Peyer's patch (tissue), 4 donors: ENCODE measurements at places on chromosomes 13 and 19. TPM values are rescaled to one million over a fixed set of nuclear protein-coding genes. Genes with fewer than 3 reads are reported as not detected.

- H3K4me3 ChIP-seq, result no peak overlapping the region
- H3K27ac ChIP-seq, result no peak overlapping the region
- no peaks in the 10 kb centered on the region for H3K27me3 ChIP-seq
- no peaks in the 10 kb centered on the region for H3K4me1 ChIP-seq
These were observed 214.4 kb downstream of the SPRY2 start for GRCh38 chr13:80126389-80127068.

DNA sequence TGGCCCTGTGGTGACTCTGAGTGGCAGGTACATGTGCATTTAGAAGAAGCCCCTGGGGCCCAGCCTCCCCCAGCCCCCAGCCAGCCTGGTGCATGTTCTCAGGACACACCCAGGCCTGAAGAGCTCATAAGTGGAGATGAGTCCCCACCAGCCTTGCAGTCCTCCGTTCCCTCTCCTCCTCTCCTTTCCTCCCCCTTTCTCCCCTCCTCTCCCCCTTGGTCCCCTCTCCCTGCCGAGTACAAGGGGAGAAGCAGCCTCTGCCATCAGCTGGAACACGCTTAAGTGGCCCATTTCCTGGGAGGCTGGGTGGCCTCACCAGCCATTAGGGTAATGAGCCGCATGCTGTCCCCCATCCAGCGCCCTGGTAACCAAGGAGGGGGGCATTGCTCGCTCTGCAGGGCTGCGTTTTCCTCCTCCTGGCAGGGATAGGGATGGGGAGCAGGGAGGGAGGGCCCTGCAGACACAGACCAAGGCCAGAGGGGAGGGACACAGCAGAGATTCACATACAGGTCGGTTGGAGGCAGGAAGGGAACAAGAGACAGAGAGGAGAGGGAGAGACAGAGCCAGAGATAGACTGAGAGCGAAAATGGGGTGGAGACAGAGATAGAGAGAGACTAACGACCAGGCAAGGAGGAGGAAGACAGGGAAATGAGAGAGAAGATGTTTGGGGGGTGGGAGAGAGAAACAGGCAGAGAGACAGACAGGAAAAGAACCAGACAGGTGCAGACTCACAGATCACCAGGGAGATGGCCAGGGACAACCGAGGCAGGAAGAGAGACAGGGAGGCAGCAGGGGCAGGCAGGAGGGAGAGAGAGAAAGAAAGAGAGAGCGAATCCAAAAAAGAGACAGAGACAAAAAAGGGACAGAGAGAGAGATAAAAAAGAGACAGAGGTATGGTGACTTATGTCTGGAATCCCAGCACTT lies 19.3 kb upstream of the DPP9 start:
- H3K27ac ChIP-seq, result no peak overlapping the region
- H3K4me3 ChIP-seq, result no peak overlapping the region
- no peaks in the 10 kb centered on the region for H3K36me3 ChIP-seq
- no peaks in the 10 kb centered on the region for H3K4me1 ChIP-seq
- H3K27me3 ChIP-seq, result no peaks in the 10 kb centered on the region

DNA sequence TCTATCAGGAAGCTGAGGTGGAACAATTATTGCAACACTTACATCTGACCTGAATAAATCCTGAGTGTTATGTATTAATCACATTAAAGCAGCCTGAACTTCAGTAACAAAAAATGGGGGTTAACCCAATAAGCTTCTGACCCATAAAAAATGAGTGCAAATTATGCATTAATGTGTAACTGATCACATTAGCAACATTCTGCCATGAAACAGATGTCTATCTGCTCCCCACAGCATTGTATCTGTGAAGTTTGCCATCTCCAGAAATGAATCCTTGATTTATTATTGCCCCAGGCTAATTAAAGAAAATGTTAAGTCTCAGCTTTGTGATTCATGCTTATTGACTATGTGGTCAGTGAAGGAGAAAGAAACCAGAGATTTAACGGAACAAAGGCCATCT lies 304.9 kb downstream of the PCDH20 start:
- H3K36me3 ChIP-seq, result no peaks in the 10 kb centered on the region
- H3K27me3 ChIP-seq, result no peaks in the 10 kb centered on the region
- no peak overlapping the region for H3K4me3 ChIP-seq
- no peaks in the 10 kb centered on the region for H3K4me1 ChIP-seq

- no peak overlapping the region for H3K27ac ChIP-seq
- no peak overlapping the region for H3K4me3 ChIP-seq
- H3K4me1 ChIP-seq, result no peaks in the 10 kb centered on the region
- DNase-seq, result no peak
These were observed 227.6 kb upstream of the UBL3 start for GRCh38 chr13:30078059-30078458.

- no peaks in the 10 kb centered on the region for H3K4me1 ChIP-seq
- no peak overlapping the region for H3K4me3 ChIP-seq
- no peaks in the 10 kb centered on the region for H3K27me3 ChIP-seq
- H3K27ac ChIP-seq, result no peak overlapping the region
- no peak for DNase-seq
These were observed 171.5 kb upstream of the SLITRK6 start for GRCh38 chr13:85970727-85971126.

GRCh38 chr13:28495538-28496187 lies 735 bp upstream of the FLT1 start:
- no peaks in the 10 kb centered on the region for H3K36me3 ChIP-seq
- no peak for DNase-seq
- H3K4me1 ChIP-seq, result peaks cover 22% of the 10 kb centered on the region
- H3K27ac ChIP-seq, result peak overlapping the region; percentile 30

GRCh38 chr13:45219938-45220375 lies 19.1 kb upstream of the KCTD4 start:
- no peak overlapping the region for H3K4me3 ChIP-seq
- H3K27ac ChIP-seq, result no peak overlapping the region
- H3K4me1 ChIP-seq, result no peaks in the 10 kb centered on the region
- DNase-seq, result no peak
- no peaks in the 10 kb centered on the region for H3K36me3 ChIP-seq

GRCh38 chr13:75704194-75704926 lies 68.2 kb downstream of the LMO7 start:
- H3K27me3 ChIP-seq, result no peaks in the 10 kb centered on the region
- peak overlapping the region; percentile 58 for H3K27ac ChIP-seq
- no peak overlapping the region for H3K4me3 ChIP-seq
- H3K36me3 ChIP-seq, result no peaks in the 10 kb centered on the region
- H3K4me1 ChIP-seq, result peaks cover 11% of the 10 kb centered on the region

DNA sequence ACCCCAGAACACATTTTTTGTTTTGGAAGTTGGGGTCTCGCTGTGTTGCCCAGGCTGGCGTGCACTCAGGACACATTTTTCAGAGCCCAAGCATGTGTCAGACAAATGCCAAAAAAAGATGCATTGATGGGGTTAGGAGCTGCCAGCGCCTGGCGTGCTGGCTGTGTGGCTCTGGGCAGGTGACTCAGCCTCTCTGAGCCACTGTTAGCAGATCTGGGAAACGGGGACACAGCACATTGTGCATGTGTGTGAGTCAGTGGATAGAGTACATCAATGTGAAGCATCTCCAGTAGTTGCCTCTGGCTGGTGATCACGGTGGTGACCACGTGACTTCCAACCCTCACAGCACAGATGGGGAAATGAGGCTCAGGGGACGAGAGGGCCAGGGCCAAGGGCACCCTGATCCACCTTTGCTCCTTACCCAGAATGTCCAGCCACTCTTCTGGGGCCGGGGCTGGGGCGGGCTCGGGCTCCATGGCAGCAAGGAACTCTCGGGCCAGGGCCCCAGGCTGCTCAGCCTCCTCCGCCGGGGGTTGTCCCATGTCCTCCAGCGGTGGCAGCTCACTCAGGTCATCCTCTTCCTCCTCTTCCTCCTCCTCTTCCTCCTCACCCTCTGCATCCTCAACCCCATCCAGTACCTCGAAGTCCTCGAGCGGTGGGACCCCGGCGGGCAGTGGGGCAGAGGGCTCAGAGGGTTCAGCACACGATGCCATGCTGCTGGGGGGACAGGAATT lies 1.9 kb downstream of the FKBP8 start:
- no peak overlapping the region for H3K4me3 ChIP-seq
- H3K27me3 ChIP-seq, result no peaks in the 10 kb centered on the region
- H3K4me1 ChIP-seq, result peaks cover 13% of the 10 kb centered on the region
- DNase-seq, result no peak

DNA sequence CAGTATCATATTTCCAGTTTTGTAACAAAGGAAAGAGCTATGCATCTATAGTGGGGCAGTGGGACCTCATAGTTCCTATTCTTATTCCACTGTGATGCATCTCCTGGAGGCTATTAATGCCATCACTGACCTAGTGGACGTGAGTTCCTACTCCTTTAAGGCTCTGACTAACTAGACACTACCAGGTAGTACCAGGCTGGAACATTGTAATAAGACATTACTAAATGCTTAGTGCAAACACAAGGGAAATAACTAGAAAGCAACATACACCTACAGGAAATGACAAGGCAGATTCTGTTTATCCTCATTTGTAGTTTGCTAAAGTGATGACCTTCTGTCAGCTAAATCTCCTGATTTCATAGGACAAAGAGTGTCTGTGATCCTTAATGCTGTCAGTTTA lies 192.5 kb downstream of the POSTN start:
- DNase-seq, result no peak
- no peak overlapping the region for H3K4me3 ChIP-seq
- H3K27me3 ChIP-seq, result no peaks in the 10 kb centered on the region
- no peaks in the 10 kb centered on the region for H3K4me1 ChIP-seq
- H3K27ac ChIP-seq, result no peak overlapping the region

- no peaks in the 10 kb centered on the region for H3K27me3 ChIP-seq
- H3K4me1 ChIP-seq, result no peaks in the 10 kb centered on the region
- H3K36me3 ChIP-seq, result no peaks in the 10 kb centered on the region
- DNase-seq, result no peak
- H3K4me3 ChIP-seq, result no peak overlapping the region
These were observed 291.3 kb downstream of the MTUS2 start for GRCh38 chr13:29111446-29111845.

ZNF486 gene
- 1.6 TPM for total RNA-seq

ZNF560 gene
- not detected for total RNA-seq

MTUS2 gene
- 0.28 TPM for total RNA-seq

FGF21 gene
- total RNA-seq, result not detected

OR10H1 gene
- not detected for total RNA-seq

IGSF23 gene
- 20.7 TPM for total RNA-seq
